ENCODE measurements at places on chromosomes 1 and 21.

DNA sequence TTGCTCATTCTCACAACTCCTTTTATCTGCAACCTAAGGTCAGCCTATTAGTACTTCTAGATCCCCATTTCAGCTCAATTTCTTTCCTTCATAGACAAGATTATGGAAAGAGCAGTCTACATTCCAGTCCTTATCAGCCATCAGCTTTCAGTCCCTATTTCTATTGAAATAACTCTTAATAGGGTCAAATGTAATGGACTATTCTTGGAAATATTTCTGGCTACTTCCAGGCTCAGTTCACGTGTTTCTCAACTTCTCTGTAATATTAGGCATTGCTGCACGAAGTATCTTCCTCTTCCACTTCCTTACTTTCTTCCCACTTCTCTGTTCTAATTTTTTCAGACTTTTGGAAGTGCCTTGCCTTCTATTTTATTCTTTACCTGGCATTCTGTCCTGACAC, 232.9 kb upstream of the USP25 start:
- DNase-seq: no peak

- peak; percentile 7 for DNase-seq
Observed at GRCh38 chr1:36884801-36885200, 149.5 kb downstream of the GRIK3 start.

DNA sequence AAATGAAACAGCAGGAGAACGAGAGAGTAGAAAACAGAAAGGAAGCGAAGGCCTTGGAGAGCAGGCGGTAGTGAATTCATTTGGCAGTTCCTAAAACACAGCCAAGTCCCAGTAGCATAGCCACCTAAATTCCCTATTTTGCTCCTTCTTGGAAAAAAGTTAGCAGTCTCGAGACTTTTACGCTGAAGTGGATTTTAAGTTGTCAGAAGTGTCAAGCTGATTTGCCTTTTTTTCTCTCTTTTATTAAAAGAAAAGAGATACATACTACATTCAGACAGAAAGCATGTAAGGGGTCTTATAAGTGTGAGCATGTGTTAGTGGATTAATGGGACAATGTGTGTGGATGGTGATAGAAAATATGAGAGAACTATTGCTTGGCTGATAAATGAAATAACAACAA, 19.2 kb downstream of the NFIA start:
- DNase-seq: no peak

DNA sequence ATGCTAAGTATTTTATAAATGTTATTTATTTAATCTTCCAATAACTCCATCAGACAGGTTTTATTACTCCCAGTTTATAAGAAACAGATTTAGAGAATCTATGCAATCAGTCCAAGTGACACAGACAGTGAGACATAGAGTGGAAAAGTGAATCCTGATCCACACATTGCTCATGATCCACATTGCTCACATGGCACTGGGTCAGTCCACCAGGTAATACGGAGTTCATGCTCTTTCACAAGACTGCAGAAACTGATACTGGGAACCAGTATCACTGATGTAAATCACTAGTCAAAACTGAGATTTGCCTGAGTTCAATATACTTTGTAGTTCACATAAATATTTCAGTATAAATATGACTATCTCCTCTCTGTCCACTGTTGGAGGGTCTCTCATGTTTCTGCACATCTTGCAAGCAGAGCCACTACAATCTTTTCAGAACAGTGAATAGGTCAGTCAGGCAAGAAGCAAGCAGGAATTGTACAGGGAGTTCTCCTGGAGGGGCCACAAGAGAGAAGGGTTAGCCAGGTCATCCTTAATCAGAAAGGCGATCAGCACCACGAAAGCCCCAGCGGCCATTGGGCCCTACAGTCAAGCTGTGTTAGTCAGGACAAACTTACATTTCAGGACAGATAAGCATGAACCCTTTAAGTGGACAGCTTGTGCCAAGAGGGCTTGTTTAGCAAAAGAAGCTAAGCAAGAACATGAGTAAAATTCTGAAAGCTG, 275.4 kb upstream of the NR5A2 start:
- no peak for DNase-seq

DNA sequence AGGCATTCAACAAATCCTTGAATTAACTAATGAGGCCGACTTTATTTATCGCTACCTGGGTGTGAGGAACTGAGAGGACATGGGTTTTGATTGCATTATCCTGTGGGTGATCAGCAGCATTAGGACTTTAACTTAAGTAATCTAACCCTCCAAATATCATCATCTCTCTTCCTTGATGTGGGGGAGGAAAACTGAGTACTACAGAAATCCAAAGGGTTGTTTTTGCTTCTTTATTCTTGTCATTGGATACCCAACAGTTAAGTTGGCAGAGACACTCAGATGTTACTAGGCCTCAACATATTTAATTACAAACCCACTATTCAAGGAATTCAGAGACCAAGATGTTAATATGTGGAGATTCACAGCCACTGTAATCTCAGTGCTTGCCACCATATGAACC, 97.4 kb upstream of the ST6GALNAC5 start:
- no peak for DNase-seq

GRCh38 chr1:229155472-229155871, 115.4 kb upstream of the RAB4A start:
- no peak for DNase-seq

DNA sequence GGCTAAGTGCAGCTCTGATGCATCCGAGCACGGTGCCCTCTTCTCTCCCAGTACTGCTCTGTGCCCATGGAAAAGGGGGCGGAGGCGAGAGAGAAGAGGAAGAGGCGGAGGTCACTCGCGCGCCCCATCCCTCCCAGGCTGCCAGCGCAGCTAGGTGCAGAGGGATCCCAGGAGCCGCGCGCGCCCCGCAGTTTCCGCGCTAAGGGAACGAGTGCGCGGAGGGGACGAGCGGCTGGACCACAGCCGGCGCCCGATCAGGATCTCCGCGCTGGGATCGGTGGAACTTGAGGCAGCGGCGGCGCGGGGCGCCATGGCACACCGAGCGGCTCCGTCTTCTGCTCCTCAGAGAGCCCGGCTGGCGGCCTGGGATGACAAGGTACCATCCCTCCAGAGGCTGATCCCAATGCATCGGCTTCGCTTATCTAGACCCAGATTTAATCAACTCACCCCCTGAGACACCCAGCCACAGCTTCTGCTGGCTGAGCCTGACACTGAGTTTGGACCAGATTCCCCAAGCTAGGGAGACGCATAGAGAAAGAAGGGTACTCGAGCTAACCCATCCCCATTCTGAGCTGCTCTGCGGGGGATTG, at the start of gene PTGFR:
PTGFR (plus strand) TSS at position 114 of the 590 bp plus-strand sequence. CDS start 1,770 bp downstream, outside the sequence.
- DNase-seq: no peak

DNA sequence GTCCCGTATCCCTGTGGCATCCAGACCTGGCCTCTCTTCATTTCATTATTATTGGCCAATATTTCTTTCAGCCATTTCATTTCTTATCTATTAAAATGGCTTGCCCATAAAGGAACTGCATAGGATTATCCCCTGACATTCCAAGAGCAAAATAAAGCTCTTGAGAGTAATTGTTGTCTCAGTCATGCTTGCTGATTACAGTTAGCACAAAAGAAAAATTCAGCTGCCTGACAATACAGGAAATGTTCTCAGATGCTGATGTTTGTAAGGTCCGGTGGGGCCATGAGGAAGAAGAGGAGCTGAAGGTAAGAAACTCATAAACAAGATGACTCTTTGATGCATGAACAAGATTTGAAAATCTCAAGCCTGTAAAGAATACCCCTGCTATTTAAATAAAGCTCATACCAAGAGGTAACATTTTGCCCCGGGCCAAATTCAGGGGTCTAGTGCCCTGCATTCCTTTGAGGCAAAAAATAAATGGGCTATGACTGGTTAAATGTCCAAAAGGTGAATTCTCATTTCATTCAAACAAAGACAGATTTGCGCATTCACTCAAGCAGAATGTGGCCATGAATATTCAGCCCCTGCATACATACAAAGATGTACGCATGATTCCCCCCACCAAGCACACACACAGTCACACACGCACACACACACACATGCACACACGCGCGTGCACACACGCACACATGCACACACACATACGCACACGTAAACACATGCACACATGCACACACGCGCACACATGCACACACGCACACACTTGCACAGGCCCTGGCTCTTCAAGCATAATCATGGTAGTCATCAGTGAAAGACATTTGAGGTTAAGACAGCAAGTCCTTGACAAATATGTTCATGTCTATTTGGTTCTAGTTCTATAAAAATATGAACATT, 44.8 kb downstream of the KCNJ15 start:
- no peak for DNase-seq

DNA sequence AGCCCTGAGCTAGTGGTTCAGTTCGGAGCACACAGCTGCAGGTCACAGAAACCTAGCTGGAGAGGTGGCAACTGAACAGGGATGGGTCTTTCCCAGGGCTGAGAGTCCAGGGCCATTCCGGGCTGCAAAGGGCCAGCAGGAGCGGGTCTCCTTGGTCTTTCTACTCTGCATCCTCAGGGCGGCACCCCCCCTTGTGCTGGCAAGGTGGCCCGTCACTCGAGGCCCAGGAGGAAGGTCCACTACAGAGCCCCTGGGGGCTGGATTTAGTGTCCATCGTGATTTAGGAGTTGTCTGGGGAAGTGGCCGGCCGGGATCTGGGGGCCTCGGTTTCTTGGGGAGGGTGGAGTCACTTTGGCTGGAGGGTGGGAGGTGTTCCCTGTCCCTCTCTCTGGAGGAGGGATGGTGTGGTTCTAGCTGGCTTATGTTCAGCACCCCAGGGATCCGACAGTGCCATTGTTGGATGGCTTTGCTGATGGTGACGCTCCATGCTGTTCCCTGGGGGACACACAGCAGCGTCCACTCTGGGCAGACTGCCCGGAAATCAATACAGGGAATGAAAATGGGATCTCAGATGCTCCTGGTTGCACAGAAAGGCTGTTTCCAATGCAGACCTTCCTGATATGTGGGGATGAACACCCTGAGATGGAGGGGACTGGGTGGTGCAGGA, 64.4 kb downstream of the UMODL1 start:
- no peak for DNase-seq

DNA sequence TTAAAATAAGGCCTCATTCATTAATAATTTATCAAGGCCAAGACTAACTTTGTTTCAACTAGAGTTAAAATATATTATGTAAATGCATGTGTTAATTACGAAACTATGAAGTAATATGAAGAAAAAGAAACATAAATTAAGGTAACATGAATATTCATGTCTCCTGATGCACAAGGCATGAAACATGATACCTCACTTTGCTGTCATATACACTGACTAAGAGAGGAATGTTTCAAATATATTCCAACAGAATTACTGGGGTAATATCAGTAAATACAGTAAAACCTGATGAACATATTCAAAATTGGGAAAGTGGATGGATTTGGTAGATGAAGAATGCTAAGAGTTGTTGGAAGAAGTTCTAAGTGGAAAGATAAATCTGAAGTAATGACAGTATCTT, 274.6 kb downstream of the LRRC7 start:
- DNase-seq: no peak

DNA sequence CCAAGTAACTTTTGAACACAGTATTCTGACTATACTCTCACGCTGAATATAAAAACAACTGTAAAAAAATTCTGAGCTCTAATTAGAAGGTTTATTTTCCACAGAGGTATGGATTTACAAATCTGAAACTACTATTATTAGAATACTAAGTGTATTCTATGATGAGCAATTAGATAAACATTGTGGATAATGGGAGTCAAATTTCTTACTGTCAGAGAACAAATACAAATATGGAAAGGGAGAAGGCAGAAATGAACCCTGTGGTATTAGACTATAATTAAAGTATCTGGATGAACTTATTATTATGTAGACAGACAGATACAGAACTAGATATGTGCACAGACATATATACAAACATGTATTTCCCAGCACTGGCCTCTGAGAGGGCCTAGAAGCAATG, 22.6 kb downstream of the ALDH9A1 start:
- no peak for DNase-seq

DNA sequence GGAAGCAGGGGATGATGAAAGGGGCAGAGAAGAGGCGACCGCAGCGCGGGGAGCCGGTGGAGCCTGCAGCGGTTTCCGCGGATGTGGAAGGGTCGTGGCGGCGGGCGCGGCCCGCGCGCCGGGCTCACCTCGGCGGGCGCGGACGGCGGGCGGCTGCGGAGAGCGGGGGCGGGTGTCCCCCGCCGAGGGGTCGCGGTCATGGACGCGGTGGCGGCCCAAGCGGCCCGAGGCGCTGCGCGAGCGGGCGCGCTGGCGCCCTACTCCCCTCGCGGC, 572 bp downstream of the LPGAT1 start:
- no peak for DNase-seq

DNA sequence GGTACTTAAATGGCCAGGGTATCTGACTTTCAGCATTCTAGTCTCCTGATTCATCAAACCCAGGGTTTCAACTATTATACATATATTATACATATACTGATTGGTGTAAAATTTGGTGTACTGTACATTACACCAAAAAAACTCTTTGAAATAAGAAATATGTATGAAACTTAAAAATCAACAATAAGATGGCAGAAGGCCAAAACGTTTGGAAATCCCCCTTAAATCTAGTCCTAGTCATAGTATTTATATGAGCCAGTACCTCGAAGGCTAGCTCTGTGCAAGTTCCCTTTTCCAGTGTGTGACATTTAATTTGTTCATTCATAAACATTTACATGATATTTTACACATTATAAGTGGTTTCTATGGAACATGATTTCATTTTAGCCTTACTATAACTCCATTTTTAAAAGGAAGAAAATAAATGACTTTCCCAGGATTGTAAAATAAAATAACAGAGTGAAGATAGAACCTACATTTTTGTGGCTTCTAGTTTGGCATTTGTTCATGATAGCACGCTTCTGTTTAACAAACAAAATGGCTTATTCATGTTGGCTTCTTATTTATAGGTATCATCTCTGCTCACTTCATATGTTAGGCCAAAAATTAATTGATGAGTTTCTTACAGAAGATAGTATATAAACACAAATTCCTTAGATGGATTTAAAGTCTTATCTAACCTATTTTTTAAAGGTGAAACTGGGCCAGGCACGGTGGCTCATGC, 18.8 kb upstream of the ZNF281 start:
- DNase-seq: no peak

GRCh38 chr1:19074902-19075721, 118.6 kb upstream of the IFFO2 start:
- no peak for DNase-seq

GRCh38 chr1:21833392-21833976, 21.4 kb downstream of the LDLRAD2 start:
- DNase-seq: no peak

GRCh38 chr21:26406526-26406925, 166.6 kb downstream of the CYYR1 start:
- DNase-seq: no peak

DNA sequence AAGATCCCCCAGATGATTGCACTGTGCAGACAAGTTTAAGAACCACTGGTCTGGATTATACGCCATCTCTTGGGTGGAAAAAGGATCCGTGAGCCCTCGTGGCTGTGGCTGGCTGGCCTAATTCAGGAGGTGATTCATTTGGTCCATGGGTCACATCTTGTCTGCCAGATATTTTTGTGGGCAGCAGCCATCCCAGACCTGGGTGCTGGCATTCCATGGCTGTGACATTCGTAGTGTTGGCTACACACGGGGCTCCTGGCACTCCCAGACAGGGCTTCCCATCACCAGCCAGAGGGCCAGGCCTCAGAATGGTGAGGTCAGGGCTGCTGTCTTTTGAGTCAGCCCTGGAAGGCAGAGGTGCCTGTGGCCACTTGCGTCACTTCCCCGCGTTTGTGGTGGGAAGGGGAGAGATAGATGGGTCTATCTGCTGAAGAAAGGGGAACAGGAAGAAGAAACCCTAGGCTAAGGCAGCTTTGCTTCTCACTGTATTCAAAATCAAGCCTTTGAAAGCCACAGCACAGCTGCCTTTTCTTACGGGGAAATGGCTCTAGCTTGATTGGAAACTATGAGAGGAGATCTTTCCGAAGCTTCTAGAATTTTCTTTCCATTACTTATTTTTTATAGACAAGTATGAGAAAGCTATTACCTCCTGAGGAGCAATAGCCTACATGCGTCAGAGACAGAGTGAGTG, 32.4 kb downstream of the EIF2D start:
- DNase-seq: peak; percentile 75
